ENCODE measurements at places on chromosomes 1 and 21.

GRCh38 chr1:25675729-25676476 is 59.3 kb downstream of the MAN1C1 start:
- peak; percentile 32 for DNase-seq

- DNase-seq: no peak
Measured at GRCh38 chr1:27143401-27143800, 11.5 kb downstream of the SLC9A1 start.

- no peak for DNase-seq
Measured at GRCh38 chr1:77056525-77056924, 162.7 kb downstream of the PIGK start.

DNA sequence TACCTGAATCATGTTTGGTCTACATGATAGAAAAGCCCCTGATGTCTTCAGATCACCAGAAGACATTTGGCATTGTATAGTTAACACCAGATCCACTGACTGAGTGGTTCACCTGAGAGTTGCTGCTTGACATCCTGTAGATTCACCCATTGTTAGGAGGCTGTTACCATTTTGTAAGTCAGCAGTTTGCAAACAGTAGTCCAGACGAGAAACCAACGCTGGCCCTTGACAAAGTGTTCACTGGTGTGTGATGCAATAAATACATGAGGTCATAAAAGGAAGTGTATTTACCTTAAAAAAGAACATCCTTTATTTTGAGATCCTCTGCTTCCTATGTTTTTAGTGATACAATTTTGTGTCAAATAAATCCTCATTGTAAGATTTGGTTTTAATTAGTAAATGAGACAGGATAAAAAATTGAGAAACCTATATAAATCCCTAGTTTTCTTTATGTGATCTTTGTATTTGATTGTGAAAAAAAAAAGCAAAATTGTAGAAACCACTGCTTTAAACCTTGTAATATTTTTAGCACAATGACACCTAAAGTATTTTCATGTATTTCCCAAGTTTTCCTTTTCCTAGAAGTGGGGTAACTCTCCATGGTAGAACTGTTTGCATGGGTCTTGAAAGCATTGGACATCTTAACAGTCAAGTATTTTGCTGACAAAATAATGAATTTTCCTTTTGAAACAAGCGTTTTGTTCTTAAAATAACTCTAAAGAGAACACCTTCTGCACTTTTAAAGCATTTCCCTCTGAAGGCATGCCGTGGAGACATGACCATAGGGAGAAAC is 204.3 kb downstream of the FGGY start:
- no peak for DNase-seq

- DNase-seq: no peak
Measured at GRCh38 chr1:78143152-78143551, 97.4 kb downstream of the GIPC2 start.

Measured in stimulated activated CD8-positive, alpha-beta memory T cell treated with anti-CD3 and anti-CD28 coated beads, Interleukin-12 subunit alpha, Interleukin-12 subunit beta, amount 100 ng/mL, for 1 hour (primary cell).